Mesothelial cell of epicardium (in vitro differentiated cells): ENCODE measurements at places on chromosomes 7 and 10.

- DNase-seq = no peak
Observed at GRCh38 chr7:75955331-75955955, 39.0 kb downstream of the TMEM120A start.

DNA sequence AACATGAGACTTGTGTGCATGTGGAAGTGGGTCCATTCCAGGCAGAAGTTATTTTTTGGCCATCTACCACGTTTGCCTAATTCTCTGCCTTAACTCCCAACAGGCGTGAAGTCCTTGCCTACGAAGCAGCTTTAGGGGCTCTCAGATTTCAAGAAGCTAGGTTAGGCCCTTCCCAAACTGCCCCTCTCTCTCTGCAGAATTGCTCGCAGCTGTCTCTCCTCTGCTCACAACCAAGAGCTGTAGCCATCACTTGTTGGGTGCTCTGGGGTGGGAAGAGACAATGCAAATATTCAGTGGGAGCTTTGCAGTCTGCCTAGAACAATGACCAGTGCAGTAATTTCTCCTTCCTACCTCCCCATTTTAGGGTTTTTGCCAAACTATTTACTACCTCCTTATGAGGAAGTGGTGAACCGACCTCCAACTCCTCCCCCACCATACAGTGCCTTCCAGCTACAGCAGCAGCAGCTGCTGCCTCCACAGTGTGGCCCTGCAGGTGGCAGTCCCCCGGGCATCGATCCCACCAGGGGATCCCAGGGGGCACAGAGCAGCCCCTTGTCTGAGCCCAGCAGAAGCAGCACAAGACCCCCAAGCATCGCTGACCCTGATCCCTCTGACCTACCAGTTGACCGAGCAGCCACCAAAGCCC, 24.9 kb downstream of the CYP17A1 start:
- no peak for DNase-seq

DNA sequence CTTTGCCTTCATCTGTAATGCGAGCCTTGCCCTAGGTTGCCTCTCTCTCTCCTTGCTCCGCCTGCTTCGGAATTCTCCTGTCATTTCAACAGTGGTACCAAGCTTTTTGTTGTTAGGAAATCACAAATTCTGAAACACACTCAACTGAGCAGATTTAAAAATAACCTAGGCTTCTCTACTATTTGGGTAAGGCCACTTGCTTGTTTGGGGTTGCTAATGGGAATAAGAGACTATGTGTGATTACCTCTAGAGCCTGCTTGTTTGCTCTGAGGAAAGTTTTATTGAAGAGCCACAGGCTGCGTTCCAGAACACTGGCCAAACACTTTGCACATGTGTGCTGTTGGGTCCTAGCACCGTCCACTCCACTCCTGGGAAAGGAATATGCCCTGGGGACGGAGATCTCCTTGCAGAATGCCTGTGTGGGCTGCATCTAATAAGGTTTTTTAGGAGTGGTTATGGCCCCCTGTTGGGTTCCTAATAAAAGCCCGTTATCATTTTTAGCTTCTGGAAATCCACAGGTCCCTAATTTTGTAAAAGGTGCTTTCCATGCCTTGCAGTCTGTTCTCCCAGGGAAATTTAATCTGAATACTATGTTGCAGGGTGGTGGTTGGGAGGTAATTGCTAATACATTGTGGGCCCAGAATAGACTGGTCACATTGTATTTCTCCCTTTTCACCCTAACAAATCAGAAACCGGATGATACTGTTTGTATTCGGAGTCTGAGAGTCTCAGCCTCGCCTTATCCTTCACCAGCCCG, 68.7 kb upstream of the KLF6 start:
- no peak for DNase-seq

DNA sequence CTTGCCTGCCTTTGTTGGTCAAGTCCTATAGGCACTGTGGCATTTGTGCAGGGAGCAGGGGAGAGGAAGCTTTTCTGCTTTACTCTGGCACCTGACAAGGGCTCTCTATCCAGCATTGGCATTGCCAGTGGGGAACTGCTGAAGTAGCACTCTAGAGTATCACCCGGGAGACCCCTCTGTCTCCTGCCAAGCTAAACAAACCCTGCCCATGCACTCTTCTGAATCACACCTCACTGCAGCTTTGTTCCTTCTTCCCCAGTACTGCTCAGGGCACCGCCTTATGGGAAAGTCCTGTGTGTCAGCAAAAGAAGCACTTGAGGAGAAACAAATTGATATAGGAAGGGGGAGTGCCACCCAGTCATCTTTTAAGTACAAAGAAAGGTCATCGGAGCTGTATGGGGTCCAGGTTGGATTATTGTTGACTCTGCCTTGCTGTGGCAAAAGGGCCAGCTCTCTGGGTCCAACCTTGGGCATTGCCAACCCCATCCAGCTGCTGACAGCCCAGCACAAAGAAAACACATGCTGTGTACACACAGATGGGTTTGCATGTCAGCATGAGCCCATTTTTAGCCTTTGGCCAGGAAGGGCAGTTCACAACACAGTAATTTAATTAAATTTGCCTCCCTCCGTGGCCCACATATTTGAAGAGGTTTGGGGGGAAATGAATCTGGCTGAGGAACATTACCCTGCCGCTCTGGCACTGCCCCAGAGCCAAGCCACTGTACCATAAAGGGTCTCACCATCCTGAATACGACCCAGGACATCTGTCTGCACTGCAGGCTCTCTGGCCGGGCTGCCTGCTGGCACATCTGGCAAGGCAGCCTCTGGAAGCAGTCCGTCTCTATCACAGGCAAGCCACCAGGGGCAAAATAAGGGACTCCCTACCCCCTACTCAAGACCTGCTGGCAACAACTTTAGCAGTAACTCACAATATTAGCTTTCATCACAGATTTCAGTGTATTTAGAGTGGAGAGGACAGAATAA, 13.1 kb downstream of the LRRC4 start:
- DNase-seq = no peak

- peak; percentile 58 for DNase-seq
Observed at GRCh38 chr10:18214691-18215563, 74.7 kb downstream of the CACNB2 start.

GRCh38 chr10:96840841-96841518, 8.9 kb downstream of the LCOR start:
- no peak for DNase-seq

DNA sequence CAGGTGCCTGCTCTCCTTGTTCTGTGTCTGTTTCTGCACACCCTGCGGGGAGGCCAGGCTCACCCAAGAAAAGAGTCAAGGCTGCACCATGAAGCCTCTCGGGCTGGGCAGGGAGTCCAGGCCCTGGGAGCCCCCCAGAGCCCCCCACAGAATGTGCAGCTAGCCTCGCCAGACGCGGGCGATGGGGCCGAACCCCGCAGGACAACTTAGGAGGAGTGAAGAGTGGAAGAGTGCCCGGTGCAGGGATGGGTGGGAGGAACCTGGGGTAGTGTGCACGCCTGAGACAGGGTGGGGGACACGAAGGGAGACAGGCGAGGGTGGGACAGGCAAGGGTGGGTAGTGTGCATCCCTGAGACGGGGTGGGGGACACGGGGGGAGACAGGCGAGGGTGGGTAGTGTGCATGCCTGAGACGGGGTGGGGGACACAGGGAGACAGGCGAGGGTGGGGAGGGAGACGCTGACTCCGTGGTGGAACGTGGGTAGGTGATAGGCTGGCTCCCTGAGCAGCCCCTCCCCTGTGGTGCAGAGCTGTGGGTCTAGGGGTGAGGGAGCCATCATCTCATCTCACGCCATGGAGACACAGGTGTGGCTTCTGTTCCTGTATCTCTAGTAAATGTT, 615.4 kb downstream of the DNAJB6 start:
- DNase-seq = no peak

DNA sequence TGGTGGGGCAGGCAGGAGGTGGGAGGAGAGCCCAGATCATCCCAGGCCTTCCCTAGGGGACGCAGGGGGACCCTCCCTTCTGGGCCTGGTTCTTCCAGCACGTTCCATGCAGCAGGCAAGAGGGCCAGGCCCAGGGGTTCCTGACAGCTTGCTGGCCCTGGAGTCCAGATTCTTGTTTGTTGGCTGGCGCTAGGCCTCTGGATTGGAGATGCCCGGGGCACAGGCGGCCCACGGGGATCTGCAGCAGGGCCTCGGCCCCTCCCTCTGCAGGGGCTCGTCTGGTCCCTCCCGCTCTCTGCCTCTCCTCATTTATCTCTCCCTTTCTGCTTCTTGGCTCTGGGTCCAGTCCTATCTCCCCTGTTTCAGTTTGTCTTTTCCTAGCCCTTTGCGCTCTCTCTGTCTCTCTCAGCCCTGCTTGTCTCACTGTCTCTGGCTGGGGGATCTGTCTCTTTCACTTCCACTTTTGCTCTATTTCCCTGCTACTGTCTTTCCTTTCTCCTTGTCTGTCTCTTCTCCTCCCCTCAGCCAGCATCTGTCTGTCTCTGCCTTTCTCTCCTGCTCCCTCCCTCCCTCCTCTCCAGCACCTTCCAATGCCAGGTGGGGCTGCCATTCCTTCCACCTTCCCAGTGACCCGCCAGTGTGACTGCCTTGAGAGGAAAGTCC, 1.1 kb upstream of the AQP1 start:
- no peak for DNase-seq

- no peak for DNase-seq
Observed at GRCh38 chr10:44033008-44033407, 351.9 kb downstream of the CXCL12 start.

DNA sequence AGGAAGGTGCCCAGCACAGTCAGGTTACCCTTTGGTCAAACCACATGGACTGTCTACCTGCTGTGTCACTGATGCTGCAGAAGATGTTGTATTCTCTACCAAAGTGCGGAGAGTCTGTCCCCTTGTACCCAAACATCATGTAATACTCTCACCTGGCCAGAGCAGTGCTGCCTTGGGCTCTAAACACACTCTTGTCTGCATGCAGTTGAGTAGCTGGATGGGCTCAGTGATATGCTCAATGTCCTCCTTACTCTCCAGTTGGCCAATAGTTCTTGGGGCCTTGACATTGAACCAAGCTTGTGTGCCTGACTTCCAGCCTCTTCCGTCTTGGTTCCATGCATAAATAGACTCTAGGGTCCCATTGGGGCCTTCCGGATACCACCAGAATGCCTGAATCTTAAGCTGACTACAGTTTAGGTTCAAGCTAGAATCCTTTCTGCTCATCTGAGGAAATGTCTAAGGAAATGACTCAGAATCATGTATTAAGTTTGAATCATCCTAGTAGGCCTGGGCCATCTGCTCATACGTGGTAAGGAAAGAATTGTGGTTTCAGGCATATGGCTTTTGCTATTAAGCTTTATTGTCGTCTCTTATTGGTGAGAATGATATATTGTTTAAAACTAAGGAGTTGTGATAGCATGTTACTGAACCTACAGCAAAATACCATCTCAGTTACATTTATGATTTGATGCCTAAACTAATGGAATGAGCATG, 118.0 kb downstream of the OTUD1 start:
- no peak for DNase-seq
